ENCODE measurements at places on chromosomes 11 and 22.

DNA sequence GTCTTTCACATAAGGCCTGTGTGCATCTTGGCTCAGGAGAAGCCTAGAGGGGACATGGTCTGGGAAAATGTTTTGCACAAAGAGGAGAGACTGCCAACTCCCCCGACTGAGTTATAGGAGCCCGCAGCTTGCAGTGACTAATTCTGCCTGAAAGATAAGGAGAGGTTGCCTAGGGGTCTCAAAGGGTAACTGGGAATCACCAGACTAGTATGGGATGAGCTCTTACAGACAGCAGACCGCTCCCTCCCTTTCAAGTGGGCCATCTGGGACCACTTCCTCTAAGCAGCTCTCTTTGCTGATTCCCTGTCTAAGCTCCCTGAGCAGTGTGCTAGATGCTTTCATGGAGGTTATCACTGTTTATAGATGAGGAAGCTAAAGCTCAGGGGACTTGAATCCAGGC is 105.1 kb downstream of the TENM4 start:
- no peak for DNase-seq

- DNase-seq, result no peak
Measured at GRCh38 chr22:27780161-27780575, 21.4 kb downstream of the MN1 start.

- DNase-seq, result no peak
Measured at GRCh38 chr11:203945-204586, 3.1 kb downstream of the BET1L start.

DNA sequence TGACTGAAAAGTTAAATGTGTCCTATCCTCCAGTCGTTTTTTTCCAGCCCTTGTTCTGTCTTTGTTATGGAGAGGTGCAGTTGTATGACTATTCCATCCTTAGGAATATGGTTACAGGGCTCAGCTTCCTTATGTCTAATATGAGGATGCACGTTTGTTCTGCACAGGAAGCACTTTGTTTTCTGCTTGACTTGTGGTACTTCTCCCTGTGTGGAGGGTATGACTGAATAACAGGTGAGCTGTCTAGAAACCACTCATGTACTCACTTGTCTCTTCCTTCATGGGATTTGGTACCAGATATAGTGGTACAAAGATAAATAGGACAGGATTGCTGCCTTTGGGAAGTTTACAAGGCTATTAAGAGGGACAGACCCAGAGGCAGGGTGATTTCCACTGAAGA is 17.4 kb downstream of the CABIN1 start:
- DNase-seq, result no peak

DNA sequence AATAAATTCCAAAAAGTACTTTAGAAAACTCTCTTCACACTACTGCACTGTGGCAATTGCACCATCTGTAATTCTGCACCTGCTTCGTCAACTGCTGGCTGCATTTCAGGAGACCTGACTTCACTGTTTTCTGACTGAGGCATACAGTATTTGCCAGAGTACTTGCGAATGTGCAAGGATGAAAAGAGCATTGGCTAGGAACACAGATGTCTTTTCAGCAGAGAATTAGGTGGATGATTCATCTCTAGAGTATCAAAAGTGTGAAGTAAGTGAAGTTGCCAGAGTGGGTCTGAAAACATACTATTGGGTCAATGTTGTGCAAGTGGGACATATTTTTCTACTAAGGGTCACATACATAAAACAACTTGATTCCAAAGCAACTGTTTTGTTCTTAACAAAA is 427.5 kb upstream of the CCDC90B start:
- no peak for DNase-seq

DNA sequence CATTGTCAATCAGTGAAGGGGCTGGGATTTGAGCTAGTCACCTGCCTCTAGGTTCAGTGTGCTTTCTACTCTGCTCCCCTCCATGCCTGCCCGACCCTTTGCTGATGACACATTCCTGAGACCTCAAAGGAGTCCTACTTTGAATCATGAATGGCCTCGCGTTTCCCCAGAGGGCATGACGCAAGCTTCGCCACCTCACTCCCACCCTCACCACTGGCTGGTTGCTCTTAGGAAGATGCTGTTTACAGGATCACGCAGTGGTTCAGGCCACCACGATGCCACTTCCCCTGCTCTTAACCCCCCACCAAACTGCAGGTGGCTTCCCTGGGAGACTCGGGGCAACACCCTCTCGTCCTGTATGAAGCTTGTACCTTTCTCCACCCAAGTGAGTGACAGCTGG is 62.9 kb upstream of the B3GAT1 start:
- no peak for DNase-seq

- DNase-seq, result peak; percentile 69
Measured at GRCh38 chr11:46361283-46362155, 14.3 kb downstream of the DGKZ start.

DNA sequence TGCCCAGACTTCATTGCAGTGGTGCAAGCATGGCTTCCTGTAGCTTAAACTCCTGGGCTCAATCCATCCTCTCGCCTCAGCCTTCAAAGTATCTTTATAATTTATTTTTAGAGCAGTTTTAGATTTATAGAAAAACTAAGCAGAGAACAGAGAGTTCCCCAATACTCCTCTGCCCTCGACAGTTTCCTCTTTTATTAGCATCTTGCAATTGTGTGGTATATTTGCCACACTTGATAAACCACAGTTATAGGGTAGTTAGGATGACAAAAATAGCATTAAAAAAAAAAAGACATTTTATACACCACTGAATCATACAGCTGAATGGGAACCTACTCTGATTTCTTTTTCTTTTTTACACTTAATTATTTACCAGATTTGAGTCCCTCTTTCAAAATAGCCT is 31.2 kb downstream of the MS4A2 start:
- no peak for DNase-seq

DNA sequence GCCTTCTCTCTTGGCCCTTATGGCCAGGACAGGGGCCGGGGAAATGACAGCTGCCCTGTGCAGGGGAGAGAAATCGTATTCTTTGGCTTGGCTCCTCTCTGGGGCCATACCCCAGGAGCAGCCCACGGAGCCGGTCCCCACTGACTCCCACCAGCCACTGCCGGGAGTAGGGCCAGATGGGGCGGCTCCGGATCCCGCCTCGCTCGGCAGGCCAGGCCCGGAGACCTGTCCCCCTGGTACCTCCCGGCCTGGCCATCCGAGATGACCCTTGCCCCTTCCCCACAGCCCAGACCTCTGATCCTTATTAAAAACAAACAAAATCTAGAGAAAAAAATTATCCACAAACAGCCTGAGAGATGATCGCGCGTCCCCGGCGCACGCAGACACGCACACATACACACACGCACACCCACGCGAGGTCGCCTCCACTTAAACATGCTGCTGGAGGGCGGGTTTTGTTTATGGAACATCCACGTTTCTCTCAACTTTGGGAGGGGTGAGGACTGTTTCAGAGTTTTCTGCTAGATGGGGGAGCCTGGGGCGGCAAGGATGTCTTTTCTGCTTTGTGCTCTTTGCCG is 59.1 kb downstream of the IGLL1 start:
- DNase-seq, result no peak

- no peak for DNase-seq
Measured at GRCh38 chr11:21761000-21761399, 431.9 kb upstream of the ANO5 start.

- no peak for DNase-seq
Measured at GRCh38 chr11:131504199-131504949, 134.0 kb downstream of the NTM start.

GRCh38 chr11:122068141-122068540 is 47.9 kb downstream of the BLID start:
- no peak for DNase-seq

GRCh38 chr11:110463153-110463552 is 33.4 kb downstream of the FDX1 start:
- peak; percentile 7 for DNase-seq

- peak; percentile 31 for DNase-seq
Measured at GRCh38 chr11:31106968-31107576, 262.5 kb downstream of the DCDC1 start.

DNA sequence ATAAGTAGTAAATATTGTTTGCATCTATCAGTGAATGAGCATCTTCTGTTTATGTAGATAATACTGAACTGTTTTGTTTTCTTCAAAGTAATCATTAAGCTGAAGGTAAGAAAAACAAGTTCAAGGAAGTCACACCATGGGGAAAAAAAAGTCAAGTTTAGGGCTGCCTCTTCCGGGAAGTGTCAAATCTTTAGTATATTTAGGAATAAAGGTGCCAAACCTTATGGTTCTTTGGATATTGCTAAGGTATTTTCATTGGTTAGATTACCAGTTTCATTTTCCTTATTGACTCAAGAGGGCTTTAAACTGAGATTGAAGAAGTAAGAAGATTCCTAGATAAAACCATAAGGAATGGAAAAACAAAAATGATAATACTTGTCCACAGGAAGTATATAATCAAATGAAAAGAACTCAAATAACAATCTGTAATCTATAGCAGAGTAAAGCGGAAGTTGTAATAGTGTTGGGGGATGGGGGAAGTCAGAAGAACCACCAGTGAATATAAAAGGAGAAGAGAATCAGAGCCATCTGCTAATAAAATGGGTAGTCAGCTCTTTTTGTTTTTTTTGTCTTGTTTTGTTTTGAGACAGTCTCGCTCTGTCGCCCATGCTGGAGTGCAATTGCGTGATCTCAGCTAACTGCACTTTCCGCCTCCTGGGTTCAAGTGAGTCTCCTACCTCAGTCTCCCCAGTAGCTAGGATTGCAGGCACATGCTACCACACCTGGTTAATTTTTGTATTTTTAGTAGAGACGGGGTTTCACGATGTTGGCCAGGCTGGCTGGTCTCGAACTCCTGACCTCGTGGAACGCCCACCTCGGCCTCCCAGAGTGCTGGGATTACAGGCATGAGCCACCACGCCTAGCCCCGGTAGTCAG is 2.3 kb downstream of the ATM start:
- peak; percentile 25 for DNase-seq

DNA sequence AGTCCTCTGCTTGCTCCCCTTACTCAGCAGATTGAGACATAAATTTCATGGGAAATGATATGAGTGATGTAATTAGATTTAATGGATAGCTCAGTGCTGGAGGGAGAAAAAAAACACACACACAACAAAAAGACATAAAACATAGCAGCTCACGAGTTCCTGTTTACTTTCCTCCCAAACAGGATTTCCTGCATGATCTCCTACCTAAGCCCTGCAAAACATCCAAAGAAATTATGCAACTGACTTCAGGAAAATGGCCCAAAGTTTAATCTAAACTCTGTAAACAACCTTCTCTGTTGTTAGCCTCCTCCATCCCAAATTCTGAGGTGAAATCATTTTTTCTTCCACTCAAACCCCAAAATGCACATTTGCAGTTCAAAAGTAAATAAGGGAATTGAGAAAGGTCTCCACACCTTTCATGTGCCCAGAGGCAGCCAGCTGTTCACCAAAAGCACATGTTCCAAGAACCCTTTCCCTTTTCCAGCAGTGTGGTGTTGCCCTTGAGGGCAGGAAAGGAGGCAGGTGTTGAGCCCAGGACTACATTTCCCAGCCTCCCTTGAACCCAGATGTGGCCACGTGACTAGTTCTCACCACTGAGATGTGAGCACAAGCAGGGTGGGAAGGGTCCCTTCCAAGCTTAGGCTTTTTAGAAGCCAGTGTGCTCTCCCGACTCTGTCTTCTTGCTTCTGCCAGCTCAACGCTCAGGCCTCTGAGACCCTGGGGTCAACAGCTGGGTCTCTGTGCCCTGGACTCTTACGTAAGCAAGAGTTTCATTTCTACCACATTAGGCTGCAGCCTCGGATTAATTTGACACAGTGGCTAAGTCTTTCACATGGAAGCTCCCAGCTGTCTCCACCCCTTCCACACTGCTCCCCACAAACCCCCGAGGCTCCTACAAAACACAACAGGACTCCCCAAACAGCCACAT is 301.2 kb downstream of the CTTN start:
- DNase-seq, result no peak

- no peak for DNase-seq
Measured at GRCh38 chr11:44008088-44008501, 39.7 kb upstream of the ACCSL start.

GRCh38 chr11:96272529-96273222 is 70.3 kb downstream of the MAML2 start:
- no peak for DNase-seq

DNA sequence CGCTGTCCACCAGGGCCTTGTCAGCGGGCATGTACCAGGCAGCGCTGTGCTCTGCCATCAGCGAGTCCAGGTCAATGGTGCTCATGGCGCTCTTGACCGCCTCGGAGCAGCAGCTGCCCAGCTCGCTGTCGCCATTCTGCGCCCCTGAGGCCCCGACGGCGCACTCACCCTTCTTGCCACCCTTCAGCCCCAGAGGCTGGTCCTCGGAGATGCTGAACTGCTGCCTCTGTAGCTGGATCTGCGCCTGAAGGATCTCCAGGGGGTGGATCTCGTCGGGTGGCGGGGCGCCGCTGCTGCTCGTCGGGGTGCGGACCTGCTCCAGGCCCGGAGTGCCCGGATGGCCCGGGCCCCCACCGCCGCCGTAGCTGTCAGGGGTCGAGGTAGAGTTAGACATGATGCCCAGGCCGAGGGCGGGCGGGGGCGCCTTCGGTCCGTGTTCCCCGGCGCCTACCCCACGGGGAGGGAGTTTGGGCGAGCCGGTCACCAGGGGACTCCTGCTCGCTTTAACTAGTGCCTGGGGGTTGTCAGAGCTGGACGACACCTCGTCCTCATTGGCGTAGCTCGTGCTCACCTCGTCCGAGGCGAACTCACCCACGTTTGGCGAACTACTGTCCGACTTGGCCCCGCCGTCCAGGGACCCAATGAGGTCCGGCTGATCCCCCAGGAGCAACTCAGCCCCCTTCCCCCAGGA is 4.6 kb downstream of the MN1 start:
- DNase-seq, result no peak

- DNase-seq, result no peak
Measured at GRCh38 chr11:96373826-96374225, 15.9 kb downstream of the CCDC82 start.

DNA sequence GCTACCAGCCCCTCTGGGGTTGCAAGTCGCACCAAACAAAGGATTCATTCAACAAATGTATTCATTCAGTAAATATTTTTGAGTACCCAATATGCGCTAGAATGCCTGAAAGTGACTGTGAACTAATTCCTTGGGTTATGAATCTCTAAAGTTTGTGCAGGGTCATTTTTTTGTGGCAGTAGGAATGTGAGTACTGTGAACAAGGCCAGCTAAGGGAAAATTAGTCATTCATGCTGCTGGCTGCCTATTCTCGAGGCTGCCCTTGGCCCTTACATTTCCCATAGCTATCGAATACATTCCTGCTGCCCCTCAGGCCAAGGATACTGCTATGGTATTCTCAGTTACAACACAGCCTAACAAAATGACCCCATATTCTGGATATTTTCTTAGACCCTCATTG is 141.6 kb downstream of the TRPC6 start:
- DNase-seq, result no peak

DNA sequence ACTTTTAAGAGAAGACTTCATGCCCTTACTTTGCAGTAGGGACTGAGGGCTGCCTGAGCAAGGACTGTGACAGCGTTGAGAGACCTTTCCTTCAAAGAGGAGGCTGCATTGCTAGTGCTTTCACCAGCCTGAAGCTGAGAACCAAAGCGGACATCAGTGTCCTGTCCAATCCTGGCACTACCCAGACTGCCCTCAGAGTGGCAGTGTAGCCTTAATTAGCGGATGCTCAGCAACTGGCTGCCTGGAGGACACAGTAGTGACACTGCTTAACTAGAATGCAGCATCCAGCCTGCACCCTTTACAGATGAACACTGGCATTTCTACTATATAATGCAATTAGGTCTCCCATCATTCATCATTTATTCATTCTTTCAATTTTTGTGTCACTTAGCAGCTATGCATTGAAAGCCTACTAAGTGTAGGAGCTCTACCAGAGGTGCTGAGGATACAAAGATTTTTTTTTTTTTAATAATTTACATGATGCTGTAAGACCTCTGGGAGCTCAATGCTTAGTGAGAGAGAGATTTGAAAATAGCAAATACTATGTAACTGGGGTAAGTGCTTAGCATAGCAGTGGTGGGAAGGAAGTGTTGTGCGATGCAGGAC is 36.9 kb upstream of the SLC36A4 start:
- DNase-seq, result peak; percentile 63

- DNase-seq, result no peak
Measured at GRCh38 chr11:46607516-46607915, 9.5 kb downstream of the HARBI1 start.
